Right ventricle myocardium superior (tissue), 1 donor: ENCODE measurements at places on chromosomes 3 and 15. TPM values are rescaled to one million over a fixed set of nuclear protein-coding genes. Genes with fewer than 3 reads are reported as not detected.

- DNase-seq, result peak; percentile 39
Measured at GRCh38 chr3:127682561-127682960, 9.8 kb downstream of the ABTB1 start.

GRCh38 chr3:55516392-55517030 lies 29.4 kb upstream of the WNT5A start:
- DNase-seq, result no peak

GRCh38 chr3:117989982-117990381 lies 1044.7 kb downstream of the IGSF11 start:
- DNase-seq, result no peak

DNA sequence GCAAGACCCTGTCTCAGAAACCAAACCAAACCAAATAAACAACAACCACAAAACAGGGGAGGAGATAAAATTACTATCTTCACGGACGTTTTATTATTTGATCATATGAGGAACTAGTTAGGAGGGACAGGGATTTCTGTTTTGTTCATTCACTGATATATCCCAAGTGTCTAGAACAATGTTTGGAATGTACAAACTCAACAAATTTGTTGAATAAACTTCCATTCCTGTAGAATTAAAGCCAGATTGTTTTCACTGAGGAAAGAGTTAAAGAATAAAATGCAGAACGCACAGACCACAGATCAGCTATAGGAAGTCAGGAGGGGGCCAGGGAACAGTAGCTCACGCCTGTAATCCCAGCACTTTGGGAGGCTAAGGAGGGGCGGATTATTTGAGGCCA lies 6.5 kb upstream of the STRC start:
- DNase-seq, result no peak

DNA sequence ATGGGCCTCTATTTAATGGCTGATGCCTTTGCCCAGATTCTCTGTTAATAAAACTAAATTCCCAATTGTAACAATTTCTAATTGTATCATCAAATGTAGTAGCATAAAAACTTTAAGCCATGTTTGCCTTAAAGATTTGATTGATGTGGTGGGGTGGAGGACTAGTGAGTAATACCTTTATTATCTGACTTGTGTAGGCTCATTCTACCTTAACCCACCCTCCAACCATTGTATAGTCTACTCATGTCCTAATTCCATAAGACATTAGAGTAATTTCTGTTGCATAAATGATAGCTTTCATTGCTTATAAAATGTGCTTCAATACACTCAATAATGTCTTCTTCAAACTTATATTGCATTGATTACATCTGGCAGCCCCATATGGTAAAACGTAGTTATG lies 25.8 kb downstream of the SERPINI1 start:
- DNase-seq, result no peak

DNA sequence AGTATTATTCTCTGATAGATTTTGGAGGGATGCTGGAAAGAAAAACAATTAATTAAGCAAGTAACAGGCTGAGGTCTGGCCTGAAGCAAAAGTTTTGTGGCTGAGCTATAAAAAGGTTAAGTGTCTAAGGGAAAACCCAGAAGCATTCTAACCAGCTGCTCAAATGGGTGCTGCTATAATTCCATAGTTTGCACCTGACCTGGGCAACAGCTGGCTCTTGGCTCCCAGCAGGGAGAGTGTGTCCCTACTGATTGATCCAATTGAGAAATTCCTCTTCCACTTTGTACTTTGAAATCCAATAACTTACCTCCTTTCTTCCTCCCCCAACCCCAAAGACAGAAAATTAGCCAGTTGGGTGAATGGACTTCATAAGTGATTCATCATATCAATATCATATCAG lies 27.7 kb upstream of the SMAD3 start:
- DNase-seq, result no peak

DNA sequence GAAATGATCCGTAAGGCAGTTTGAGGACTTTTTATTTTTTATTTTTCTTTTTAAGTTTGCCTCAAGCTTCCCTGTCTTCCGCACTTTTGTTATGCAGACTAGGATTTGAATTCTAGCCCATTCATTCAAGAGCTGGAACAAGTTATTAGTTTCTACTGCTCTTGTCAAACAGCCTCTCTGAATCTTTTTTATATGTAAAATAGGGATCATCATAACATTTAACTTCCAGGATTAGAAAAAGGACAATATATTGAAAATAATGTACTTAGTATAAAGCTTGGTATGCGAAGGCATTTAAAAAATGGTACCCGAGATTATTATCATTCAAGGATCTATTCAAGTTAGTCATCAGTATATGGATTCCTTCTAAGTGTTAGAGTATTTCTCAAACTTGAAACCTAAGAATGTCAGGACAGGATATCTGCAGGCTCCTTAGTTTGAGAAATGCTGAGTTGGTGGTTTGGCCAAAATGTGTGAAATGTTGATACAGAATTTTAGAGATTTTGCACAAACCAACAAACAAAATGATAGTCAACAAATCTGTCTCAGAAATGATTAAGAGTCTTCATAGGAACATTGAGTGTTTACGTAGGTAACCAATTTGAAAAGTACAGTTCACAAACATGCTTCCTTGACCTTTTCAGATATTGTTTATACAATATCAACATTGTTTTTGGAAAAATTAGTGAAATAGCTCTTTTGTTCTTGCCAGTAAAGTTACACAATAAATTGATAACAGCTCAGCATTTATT lies 40.5 kb upstream of the IGSF10 start:
- DNase-seq, result no peak

- DNase-seq, result peak; percentile 33
Measured at GRCh38 chr3:108305484-108306172, 9.3 kb downstream of the HHLA2 start.

- DNase-seq, result no peak
Measured at GRCh38 chr15:33048255-33048654, 146.3 kb downstream of the FMN1 start.

- DNase-seq, result no peak
Measured at GRCh38 chr3:50138266-50139200, 16.6 kb upstream of the SEMA3F start.

- no peak for DNase-seq
Measured at GRCh38 chr3:184423561-184423960, 43.7 kb downstream of the CHRD start.

DNA sequence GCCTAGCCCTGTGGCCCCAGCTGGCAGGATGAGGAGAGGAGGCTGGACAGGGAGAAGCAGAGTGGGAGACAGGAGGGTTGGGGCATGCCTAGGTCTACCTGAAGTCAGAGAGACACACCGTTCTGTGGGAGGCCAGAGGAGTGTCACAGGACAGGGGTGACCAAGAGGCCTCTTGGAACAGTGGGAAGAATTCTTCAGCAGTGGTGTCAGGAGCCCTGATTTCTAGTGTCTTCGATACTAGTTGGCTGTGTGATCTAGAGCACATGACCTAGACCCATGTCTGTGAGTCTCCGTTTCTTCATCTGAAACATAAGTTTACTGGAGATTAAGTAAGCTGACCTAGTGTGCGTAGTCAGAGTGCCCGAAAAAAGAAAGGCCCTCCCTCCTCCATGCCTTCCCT lies 92.2 kb downstream of the EEFSEC start:
- DNase-seq, result no peak

- no peak for DNase-seq
Measured at GRCh38 chr3:113548501-113548900, 16.1 kb downstream of the SIDT1 start.

- no peak for DNase-seq
Measured at GRCh38 chr3:79369306-79369705, 398.5 kb downstream of the ROBO1 start.

DNA sequence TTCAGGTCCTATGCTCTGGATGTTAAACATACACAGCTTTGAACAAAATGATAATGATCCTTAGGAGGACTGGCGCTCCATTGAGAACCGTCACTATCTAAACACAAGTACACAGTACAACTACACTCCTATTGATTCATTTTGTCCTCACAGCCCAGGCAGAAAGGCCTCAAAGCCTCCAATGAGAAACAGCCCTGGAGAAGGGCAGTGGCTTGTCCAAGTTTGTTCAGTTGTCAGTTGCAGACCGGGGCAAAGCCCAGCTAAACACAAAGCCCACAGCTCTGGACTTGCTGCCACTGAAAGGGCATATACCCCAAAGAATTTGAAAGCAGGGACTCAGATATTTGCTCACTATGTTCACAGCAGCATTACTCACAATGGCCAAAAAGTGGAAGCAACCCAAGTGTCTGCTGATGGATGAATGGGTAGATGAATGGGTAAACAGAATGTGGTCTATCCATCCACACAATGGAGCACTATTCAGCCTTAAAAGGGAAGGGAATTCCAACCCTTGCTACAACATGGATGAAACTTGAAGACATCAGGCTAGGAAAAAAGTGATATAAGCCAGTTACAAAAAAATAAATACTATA lies 34.7 kb downstream of the NUP210 start:
- DNase-seq, result no peak

DNA sequence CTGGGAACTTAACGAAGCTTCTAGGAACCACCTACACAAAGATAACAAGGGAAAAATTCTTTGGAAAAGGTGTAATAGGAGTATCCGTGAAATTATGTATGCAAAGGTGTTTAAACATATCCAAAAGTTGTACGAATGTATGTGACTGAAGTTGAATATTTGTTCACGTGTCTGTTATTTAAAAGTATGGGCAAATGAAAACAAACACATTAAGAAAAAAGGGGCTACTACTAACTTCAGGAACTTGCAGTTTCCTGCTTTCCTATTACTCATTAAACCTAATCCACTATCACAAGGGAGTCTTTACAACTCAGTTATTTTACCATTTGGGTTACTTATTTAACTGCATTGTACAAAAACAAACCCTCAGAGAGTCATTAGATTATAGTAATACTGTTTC lies 33.9 kb upstream of the GRAMD1C start:
- DNase-seq, result no peak

DNA sequence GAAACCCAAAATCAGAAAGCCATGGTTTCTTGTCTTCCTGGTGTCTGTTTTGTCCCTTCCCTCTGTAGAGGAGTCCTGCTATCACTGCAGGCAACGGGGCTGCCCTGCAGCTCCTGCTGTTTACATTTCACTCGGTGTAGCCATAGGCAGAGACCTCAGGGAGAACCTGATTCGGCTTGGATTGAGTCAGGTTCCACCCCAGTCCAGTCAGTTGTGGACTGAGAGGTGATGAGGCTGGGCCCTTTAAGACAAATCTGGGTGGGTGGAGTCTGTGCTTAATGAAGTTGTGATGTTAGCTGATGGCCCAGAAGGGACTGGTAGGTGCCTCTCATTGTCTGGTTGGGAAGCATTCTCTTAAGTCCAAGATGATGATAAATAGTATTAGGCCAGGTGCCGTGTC lies 35.7 kb downstream of the FLNB start:
- DNase-seq, result no peak

DNA sequence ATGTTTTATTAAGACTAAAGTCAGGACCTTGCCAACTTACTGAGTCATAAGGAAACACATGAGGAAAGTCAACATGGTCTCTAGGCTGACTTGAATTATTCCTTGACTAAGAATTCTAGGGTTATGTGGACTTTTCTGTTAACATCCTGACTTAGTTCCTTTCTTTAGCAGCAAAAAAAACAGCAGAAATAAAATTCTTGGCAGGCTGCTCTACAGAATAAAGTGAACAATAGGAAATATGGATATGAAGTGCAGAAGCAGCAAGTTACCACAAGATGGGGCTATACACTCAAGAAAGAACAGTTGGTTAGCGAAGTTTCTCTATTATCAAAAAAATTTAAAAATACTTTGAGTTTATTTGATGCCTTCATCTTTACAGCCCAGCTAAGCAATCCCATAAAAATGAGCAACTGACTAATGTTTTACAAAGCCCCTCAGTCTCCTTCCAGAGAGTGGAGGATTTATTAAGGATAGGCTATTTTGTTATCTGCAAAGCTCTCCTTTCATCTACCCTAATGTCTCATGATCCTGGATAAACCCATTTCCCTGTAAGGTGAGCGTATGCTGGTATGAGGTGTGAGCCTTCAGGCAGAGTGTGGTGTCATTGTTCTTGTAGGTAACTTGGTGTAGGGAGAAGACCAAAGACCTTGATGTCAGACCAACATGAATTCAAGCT lies 23.1 kb upstream of the MCCC1 start:
- no peak for DNase-seq

DNA sequence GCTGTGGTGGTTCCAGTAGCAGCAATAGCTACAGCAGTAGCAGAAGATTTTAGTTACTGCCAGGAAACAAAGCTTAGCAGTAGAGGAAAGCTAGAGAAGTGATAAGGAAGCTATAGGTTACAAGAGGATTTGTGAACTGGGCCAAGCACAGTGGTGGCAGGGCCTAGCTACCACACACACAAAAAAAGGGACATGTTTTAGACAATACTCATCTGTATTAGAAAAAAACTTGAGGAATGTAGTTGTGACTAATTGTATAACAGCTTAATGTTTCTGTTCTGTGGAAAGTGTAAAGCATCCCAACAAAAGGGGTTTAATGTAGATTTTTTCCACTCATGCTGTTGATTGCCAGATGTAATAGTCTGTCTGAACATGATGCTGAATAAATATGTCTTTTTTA lies 29.9 kb upstream of the PFN2 start:
- DNase-seq, result no peak

- peak; percentile 84 for DNase-seq
Measured at GRCh38 chr15:98548139-98548971, 100.0 kb upstream of the IGF1R start.

DNA sequence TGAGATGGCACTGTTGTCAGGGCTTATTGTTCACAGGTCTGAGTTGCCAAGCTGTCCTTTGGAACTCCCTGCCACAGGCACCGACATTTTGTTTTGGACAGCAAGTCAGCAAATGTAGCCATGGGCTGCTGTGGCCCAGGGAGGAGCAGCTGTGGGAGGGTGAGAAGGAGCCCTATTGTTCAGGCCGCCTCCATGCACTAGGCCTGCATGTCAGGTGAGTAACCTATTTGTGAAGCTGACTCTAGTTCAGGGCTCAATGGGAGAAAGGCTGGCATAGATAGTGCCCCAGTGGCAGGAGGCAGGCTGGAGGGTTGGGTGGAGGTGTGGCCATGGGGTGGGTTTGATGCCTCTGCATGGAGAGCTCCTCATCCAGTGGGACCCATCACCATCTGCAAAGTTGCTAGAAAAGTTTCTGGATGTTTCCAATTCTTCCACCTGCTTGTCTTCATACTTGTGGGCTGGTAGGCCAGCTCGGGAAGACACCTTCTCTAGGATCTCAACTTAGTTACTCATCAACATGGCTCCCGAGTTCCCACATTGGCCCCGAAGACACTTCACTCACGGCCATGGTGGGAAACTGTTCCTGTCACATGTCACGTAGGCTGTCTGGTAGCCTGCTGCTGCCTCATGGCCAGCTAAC lies 19.5 kb downstream of the AMOTL2 start:
- no peak for DNase-seq

ARMC8 gene
- 32.1 TPM for total RNA-seq

CNTN3 gene
- 2.2 TPM for total RNA-seq

CAND2 gene
- total RNA-seq, result 61.6 TPM

DNAJB11 gene
- total RNA-seq, result 19.7 TPM

PLCL2 gene
- total RNA-seq, result 64.5 TPM

MRPS25 gene
- 152 TPM for total RNA-seq
